Iris pigment epithelial cell (primary cell): ENCODE measurements at places on chromosomes 7 and 10.

DNA sequence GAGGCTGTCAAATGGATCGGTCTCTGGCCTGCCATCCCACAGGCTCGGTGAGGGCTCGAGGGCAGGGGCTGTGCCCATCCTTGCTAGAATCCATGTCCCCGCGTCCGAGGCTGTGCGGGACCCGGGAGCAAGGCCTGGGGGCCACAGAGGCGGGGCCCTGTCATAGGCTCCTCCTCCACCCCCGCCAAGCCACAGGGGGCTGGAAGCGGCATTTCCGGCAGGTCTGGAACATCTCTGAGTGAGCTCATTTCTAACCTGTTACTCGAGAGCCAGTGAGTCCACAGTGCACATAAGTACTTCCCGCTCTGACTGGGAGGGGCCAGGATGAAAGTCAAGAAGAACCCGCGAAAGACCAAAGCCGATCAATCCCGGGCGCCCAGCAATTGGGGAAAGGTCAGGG, 57.6 kb downstream of the NKX6-2 start:
- DNase-seq, result no peak

- DNase-seq, result peak; percentile 26
Observed at GRCh38 chr7:67738958-67739357, 742.3 kb downstream of the TYW1 start.

- DNase-seq, result no peak
Observed at GRCh38 chr10:116403740-116404250, 23.9 kb upstream of the PNLIPRP3 start.

DNA sequence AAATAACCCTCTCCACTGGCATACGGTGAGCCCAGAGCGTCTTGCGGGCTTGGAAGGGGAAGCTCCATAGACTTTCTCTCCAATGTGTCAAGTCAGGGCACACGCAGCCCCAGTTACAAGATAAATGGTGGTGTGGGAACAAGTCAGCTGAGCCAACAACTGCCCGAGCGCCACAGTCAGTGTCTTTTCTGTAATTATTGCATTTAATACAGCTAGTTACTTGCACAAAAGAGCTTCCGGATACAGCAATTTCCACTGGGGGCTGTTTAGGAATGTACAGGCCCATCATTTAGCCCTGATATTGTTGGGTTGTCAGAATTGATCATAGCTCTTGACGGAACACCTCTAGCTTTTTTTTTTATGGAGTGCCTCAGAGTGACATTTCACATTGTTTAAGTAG, 193.5 kb upstream of the SP8 start:
- DNase-seq, result no peak

DNA sequence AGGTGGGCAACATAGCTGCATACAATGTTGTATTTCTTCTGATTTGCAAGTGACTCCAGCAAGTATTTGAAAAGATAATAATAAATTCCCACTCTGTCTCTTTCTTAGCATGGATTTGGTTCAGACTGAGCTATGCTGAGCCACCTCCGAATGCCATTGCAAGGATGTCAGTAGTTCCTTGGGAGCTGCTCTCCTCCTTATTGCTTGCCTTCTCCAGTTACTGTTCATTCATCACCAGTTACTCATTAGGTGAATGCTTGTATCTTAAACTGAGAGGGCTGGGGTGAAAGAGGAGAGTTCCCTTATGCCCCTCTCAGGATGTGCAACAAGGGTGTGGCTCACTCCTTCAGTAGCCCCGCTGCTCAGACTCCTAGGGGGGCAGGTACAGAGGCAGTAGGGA, 78.4 kb upstream of the PRKAR2B start:
- DNase-seq, result peak; percentile 6

GRCh38 chr7:114086537-114086913, 167.7 kb upstream of the PPP1R3A start:
- DNase-seq, result no peak
